Stimulated activated CD8-positive, alpha-beta memory T cell treated with anti-CD3 and anti-CD28 coated beads, Interleukin-15, amount 100 ng/mL, for 4 hours (primary cell): ENCODE measurements at places on chromosomes 16 and 17.

DNA sequence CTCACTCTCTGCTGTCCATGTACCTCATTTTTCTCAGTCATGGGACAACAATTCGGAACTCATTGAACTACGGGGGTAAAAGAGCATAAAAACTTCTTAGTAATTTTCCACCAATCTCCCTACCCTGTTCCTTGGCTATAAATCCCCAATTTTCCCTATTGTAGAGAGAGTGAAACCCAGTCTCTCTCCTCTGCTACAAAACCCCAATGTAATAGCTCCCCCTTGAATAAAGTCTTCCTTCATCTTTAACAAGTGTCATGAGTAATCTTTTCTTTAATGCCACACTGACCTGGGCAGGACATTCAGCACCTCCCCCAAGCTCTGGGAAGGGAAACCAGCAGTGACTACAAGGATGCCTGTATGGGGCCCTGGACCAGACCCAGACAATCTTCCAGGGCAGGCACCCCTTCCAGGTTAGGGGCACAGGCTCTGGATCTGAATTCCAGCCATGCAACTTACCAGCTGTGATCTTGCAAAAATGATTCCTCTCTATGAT lies 10.2 kb upstream of the EIF1 start:
- DNase-seq = no peak

DNA sequence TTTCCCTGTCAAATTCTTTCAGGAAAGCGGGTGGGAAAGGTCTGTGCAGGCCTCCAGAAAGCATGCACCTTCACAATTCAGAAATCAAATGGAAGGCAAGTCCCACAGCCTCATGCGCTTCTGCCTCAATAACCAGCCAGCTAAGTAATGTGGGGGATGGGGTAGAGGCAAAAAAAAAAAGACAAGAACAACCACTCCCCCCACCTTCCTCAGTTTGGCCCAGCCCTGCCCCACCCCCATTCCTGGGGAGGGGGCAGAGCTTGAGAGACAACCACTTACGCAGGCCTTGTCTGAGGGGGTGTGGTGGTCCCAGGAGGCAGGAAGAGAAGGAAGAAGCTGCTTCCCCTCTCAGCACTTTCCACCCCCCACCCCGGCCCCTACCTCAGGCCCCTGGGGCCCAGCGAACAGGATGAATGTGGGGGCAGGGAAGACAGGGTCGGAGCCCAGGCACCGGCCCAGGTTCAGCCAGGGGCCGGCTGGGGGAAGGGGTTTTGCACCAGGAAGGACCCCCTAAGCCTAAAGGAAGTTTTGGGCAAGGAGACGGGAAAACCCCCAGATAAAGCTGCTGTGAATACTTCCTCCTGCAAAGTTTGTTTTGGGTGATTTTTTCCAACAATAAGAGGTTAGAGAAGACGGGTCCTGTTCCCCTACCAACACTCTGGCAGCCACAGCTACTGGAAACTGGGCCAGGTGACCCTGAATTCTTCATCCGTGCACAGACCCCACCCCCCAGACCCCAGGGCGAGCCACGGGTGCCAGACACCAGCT lies 1.2 kb downstream of the JUP start:
- DNase-seq = no peak

- no peak for DNase-seq
Measured at GRCh38 chr16:85992359-85992758, 93.4 kb downstream of the IRF8 start.

GRCh38 chr16:17359788-17360390 lies 110.9 kb downstream of the XYLT1 start:
- no peak for DNase-seq

- no peak for DNase-seq
Measured at GRCh38 chr17:9173386-9173983, 152.2 kb downstream of the NTN1 start.

- DNase-seq = no peak
Measured at GRCh38 chr16:88329726-88330700, 52.7 kb upstream of the ZNF469 start.

DNA sequence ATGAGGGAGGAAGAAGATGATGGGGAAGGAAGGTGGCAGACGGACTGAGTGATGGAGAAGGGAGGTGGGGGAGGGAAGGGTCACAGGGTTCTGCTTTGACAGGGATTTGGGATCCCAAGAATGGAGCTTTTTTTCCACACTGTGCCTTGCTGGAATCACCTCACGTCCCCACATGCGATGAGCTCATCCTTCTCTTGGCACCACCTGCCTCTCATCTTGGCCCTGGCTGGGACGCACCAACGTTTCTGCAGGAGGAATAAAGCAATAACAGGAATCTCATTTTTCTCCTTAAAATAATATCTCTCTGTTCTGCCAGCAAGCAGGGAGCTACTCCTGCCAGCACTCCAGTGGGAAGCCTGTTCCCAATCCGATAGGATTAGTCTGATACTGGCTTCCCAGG lies 47.8 kb downstream of the MEOX1 start:
- no peak for DNase-seq

- DNase-seq = no peak
Measured at GRCh38 chr17:30549864-30550511, 72.8 kb downstream of the GOSR1 start.

GRCh38 chr16:85395207-85395912 lies 217.8 kb upstream of the GSE1 start:
- no peak for DNase-seq

- DNase-seq = no peak
Measured at GRCh38 chr16:79093554-79093967, 507.0 kb downstream of the MAF start.

GRCh38 chr16:86924537-86924936 lies 346.2 kb downstream of the FOXL1 start:
- no peak for DNase-seq

DNA sequence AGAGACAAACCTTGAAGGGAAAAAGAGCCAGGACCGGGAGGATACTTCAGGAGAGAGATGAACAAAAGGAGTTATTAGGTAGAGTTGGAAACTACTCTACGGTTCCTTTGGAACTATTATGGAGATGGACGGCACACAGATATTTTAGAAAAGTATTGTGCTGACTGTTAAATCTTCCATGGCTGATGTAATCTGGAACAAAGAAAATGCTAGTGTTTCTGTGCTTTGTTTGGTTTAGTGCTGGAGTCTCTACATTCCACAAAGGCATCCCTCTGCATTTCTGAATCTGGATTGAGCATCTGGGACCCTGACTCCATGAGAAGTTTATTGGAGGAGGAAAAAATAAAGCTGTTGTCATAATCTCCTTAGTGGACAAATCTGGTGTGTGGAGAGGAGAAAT lies 57.2 kb downstream of the RPGRIP1L start:
- no peak for DNase-seq

GRCh38 chr16:15879255-15879811 lies 9.1 kb downstream of the CEP20 start:
- no peak for DNase-seq

DNA sequence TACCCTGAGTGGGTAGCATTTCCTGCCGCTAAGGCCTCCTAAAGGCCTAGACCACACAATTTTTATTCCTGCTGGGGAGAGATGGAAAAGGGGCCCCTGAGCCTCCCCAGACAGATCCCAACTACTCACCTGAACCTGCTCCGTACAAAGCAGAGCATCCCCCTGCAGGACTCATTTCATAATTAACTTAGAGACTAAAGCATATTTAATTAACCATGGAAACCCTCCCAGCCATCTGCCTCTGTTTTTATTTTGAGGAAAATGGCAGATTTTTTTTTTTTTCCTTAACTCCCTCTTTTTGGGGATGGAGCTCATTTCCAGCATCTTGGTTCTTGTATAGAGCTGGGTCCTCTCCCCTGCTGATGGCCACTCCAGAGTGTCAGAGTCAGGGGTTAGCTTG lies 96.5 kb upstream of the CRHR1 start:
- no peak for DNase-seq

- DNase-seq = no peak
Measured at GRCh38 chr16:58177353-58177710, 20.6 kb downstream of the CSNK2A2 start.

DNA sequence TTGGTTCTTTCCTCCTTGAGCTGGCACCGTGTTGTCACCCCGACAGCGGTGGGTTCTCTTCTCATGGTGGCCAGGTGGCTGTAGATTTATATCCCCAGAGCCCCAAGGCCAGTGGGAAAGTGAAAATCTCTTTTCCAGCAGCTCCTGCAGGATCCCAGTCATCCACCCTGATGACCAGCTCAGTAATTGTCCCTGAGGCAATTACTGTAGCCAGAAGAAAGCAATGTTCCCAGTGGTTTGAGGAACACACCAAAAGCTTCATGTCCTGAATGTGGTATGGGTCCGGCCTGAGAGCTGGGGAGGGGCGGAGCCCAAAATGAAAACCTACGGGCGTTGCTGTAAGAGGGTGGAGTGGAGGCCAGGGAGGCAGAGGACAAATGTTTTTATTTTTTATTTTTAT lies 69.0 kb downstream of the WSB1 start:
- DNase-seq = no peak

DNA sequence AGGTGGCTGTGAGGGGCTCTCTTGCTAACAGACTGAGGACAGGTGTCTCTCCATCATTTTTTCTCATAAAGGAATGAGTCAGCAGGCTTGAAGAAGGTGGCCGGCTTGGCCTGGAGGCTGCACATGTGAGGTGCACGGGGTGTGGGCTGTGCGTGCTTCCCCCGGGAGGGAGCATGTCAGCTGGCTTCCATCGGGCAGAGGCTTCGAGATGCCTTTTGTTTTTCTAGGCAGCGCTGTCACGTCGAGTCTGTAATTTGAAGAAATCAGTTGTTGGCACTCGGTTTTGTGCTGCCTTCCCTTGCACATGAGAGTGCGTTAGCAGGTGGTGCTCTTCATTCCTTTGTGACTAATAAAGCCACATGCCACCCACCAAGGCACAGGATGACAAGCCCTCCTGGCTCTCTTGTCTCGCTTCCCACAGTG lies 89.7 kb downstream of the NPIPB11 start:
- DNase-seq = no peak
